SHP77 treated with DMSO at 0.1 percent for 48 hours (cell line): ENCODE measurements at places on chromosomes 6 and 20.

GRCh38 chr6:121951918-121952379 lies 447.5 kb upstream of the HSF2 start:
- no peak for DNase-seq

DNA sequence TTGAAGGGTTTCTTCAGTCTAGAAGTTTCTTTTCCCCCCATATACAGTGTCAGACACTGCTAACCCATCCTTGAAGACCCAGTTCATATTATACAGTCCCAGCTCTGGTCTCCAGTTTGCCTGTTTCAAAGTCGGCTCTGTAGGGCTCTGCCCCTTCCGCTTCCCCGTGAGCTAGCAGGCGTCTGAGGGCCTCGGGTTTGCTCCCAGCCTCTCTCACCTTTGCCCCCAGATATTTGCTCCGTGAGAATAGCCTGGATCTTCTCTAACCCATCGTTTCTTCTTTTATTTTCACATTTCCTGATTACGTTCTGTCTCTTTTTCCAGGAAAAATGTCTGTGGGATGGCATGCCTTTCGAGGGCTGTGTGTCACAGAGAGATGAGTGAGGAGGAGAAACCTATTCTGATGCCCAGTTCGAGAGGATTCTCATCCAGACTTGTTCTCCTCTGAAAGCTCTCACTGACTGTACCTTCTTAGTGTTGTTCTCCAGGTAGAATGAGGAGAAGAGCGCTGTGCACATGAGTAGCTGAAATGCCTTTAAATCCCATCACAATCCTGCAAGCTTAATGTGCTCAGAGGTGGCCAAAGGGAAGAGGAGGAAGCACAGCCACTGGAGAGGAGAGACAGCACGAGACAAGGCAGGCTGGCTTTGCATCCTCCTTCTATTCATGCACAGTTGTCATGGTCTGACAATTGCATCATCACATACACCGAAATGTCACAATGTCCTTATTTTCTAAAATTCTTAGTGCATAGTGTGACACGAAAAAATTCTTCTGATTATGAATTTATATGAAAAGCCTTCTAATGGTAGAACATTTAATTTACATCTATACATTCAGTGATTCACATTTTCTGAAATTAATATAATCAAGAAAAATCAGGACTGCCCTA lies 171.1 kb downstream of the FOXA2 start:
- DNase-seq: peak; percentile 67

DNA sequence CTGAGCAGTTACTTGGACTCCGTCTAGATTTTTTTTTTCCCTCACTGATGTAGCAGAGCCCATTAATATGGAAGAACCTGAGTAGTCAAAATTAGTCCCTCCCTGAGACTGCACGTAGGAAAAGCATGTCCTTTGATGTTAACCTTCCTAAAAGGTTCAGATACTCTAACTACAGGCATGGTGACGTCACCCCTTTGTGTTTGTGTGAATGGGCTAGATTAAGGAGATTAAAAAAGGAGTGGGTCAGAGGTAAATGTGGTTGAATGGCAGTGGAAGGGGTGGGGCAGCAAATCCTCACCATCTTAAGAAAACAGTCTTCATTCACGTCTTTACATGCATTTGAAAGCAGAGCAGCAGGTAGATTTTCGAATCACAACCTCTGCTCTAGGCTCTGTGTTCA lies 521.1 kb downstream of the TFAP2B start:
- no peak for DNase-seq

GRCh38 chr6:127267646-127268625 lies 1.3 kb downstream of the RNF146 start:
- DNase-seq: no peak

DNA sequence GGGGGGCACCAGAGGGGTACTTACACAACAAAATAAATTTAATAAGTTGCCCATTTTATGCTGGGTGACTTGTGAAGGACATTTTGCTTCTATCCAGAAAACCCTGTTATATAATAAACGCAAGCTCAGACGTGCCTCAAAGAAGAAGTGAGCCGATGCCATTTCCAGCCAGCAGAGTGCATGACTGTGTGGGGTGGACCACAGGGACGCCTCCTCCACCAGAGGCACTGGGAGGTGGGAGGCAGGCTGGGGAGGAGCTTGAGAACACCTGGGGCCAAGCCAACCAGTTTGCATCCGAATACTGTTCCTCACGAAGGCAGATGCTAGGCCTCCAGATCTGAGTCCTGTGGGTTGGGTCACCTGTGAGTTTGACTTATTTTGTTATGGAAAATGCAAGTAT lies 363.8 kb downstream of the RNGTT start:
- no peak for DNase-seq

DNA sequence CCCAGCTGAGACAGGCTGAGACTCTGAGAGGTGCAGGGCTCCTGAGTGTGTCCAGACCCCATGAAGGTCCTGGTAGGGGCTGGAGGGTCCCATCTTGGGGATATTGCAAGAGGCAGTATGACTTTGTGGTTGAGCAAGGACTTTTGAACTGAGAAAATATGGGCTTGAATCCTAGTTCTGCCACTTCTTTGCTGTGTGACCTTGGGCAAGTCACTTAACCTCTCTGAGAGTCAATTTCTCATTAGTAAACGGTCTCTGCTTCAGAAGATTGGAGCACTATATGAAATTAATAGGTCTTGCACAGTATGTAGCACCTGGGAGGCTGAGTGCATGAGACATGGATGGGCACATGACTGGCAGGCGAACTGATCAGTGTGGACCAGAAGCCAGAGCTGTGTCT lies 42.7 kb downstream of the TFEB start:
- DNase-seq: no peak

GRCh38 chr20:35527122-35527769 lies 2.2 kb downstream of the C20orf173 start:
- DNase-seq: no peak

- no peak for DNase-seq
Measured at GRCh38 chr20:34956751-34957472, 1.2 kb downstream of the MYH7B start.

GRCh38 chr6:158369241-158369640 lies 57.0 kb downstream of the TULP4 start:
- DNase-seq: no peak

- DNase-seq: no peak
Measured at GRCh38 chr6:159978291-159979135, 9.6 kb downstream of the IGF2R start.

- no peak for DNase-seq
Measured at GRCh38 chr6:43963203-43963602, 164.0 kb downstream of the MRPL14 start.

- DNase-seq: no peak
Measured at GRCh38 chr20:20956513-20956931, 149.6 kb downstream of the LINC00237 start.

GRCh38 chr20:17854307-17854903 lies 114.2 kb downstream of the SNX5 start:
- peak; percentile 45 for DNase-seq

DNA sequence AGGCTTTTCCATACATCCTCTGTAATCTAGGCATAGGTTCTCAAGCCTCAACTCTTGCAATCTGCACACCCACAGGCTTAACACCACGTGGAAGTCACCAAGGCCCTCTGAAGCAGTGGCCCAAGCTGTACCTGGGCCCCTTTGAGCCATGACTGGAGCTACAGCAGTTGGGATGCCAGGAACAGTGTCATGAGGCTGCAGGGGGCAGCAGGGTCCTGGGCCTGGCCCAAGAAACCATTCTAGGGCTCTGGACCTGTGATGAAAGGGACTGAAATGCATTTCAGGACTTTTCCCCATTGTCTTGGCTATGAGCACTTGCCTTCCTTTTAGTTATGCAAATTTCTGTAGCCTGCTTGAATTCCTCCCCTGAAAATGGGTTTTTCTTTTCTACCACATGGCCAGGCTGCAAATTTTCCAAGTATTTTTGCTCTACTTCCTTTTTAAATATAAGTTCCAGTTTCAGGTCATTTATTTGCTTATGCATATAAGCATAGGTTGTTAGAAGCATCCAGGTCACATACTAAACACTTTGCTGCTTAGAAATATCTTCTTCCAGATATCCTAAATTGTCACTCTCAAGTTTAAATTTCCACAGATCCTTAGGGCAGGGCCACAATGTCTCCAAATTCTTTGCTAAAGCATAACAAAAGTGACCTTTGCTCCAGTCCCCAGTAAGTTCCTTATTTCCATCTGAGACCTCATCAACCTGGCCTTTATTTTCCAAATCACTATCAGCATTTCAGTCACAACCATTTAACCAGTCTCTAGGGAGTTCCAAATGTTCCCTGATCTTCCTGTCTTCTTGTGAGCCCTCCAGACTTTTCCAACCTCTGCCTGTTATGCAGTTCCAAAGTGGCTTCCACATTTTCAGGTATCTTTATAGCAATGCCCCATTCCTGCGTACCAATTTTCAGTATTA lies 48.6 kb upstream of the CD2AP start:
- DNase-seq: no peak

DNA sequence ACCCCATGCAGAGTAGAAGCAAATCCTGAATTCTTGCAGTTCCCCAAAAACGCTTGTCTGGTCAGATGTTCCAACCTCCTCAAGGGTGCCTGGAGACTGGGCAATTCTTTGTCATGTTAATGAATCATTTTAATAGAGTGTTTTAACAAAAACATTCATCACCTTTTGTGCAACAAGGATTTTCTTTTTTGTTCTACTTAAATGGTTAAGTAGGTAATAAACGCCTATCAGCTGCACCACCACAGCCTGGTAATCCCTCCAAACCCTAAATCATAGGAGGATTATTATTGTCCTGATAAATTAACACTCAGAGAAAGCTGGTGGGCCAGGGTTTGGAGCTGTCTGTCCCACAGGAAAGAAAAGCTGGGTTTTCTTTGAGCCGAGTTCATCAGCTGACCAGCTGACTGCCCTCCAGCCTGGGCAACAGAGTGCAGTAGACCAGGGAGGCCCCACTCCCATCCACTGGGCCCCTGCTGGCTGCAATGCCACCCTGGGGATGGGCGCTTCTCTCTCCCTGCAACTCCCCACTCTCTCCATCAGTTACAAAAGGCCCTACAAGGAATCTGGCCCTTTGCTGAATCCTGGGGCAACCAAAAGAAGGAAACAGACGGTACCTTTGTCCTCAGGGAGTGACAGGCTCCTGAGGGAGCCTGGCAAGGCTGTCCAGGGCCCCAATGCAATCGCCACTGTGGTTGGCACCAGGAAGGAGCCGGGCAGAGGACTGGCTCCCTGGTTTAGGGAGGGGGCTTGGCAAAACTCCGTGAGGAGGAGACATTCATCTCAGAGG lies 23.1 kb upstream of the BMP7 start:
- no peak for DNase-seq

- DNase-seq: no peak
Measured at GRCh38 chr20:2335096-2335870, 39.5 kb downstream of the TGM3 start.

GRCh38 chr6:14924126-14925024 lies 321.5 kb upstream of the JARID2 start:
- peak; percentile 72 for DNase-seq

DNA sequence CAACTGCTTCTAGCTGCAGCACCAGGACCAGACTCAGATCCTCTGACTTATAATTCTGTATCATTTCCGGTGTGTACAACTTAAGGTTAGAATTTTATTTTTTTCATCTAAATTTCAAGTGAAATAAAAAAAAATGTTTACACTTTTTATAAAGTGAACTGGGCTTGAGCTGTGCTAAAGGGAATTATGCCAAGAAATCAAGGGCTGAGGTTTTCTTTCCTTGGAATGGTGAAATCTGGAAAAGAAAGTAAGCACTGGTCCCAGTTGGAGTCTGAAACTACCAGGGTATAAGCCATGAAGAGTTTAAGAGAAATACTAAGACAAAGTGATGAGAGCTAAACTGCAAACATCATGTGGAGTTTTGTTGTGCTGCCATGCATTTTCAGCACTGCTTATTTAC lies 21.7 kb upstream of the FYN start:
- DNase-seq: no peak

DNA sequence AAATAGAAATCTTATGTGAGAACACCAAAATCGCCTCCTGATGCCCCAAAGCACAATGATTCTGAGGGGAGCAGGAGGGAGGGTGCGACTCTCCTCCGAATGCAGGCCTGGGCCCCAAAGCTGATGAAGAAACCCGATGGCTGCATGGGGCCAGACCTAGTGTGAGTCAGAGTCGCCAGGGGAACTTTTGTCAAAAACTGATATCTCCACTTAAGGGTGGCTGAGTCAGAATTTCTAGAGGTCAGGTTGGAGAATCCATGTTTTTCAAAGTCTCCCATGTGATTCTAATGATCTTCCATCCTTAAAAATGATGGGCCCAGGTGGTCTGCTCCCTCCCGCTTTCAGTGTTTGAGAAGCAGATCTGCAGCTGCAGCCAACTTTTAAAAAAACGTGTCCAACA lies 172.8 kb downstream of the BACH2 start:
- no peak for DNase-seq

DNA sequence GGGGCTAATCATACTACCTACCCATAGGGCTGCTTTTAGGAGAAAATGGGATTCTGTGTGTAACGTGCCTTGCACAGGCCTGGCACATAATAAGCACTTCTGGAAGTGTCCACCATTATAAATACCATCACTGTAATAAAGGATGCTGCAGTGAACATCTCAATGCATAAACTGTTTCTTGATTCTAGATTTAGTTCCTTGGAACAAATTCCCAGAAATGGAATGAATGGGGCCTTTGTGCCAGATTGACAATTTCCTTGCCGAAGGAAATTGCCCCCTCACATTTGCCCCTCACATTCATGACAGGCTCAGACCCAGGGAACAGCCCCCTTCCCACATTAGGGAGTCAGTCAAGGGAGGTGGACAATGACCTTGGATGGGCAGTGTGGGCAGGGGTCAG lies 29.2 kb downstream of the BPIFB4 start:
- DNase-seq: no peak

DNA sequence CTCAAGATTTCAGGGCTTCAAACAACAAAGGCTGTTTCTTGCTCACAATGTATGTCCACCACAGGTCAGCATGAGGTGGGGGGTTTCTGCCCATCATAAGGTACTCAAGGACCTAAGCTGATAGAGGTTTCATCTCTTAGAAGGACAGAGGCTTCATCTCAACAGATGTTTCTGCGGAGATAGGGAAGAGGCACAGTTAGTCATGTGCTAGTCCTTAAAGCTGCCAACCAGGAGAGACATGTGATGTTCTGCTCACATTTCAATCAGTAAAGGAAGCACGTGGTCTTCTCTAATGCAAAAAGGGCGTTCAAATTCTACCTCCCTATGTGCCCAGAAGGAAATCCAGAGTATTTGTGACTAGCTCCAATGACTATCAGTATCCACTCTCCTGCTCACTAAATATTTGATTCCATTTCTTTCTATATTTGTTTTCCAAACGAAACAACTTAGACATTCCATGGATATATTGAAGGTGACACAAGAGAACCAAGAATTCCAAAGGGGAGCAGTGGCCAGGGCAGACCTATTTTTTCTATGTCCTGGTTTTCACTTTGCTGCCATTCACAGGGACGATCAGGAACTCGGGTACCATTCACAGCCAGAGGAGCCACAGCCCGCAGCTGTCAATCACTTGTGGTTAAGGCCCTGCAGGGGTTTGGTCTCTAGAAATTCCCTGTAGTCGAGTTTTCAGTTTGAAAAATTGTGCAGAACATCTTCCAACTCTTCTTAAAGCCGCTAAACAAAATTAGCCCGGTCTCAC lies 173.2 kb upstream of the FOXA2 start:
- no peak for DNase-seq

- no peak for DNase-seq
Measured at GRCh38 chr6:52152711-52153160, 33.4 kb upstream of the IL17A start.

- DNase-seq: no peak
Measured at GRCh38 chr6:33314943-33315792, 1.3 kb upstream of the TAPBP start.
